Mesothelial cell of epicardium (in vitro differentiated cells): ENCODE measurements at places on chromosomes 1 and 21.

- DNase-seq: no peak
These were observed 20.6 kb downstream of the NPHP4 start for GRCh38 chr1:5971471-5972197.

GRCh38 chr1:175553280-175553679 lies 190.1 kb downstream of the TNR start:
- no peak for DNase-seq

DNA sequence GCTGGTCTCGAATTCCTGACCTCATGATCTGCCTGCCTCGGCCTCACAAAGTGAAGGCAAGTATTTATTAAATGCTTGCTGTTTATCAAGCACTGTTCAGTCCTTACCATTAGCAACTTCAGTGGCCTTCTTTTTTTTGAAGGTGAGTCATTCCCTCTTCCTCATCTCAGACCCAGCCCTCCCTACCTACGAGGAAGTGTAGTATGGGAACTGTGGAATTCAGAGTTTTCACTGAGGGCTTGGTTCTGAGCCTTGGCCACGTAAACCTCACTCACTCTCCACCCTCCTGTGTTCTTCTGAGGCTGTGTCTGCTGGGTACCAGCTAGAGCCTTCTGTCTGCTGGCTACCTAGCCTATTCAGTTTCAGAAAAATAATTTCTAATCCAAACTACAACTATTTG lies 218.3 kb upstream of the SGIP1 start:
- no peak for DNase-seq

DNA sequence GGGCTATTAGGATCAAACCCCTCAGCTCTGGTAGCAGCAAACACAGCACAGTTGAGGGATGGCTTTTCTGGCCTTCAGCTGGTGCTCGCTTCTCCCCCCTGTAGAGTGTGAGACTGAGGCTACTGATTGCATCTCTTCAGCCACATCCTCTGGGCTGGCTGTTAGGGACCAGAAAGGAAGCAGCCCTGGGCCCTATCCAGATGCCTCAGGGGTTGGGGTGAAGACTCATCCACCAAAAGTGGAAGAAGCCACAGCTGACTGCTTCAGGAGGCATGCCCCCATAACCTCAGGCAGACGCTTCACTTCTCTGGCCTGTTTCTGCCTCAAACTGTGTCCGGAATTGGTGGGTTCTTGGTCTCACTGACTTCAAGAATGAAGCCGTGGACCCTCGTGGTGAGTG lies 6.2 kb upstream of the TMEM200B start:
- no peak for DNase-seq

GRCh38 chr21:46667741-46668380 lies 32.4 kb downstream of the PRMT2 start:
- no peak for DNase-seq

GRCh38 chr1:199590708-199591107 lies 436.8 kb upstream of the NR5A2 start:
- no peak for DNase-seq

DNA sequence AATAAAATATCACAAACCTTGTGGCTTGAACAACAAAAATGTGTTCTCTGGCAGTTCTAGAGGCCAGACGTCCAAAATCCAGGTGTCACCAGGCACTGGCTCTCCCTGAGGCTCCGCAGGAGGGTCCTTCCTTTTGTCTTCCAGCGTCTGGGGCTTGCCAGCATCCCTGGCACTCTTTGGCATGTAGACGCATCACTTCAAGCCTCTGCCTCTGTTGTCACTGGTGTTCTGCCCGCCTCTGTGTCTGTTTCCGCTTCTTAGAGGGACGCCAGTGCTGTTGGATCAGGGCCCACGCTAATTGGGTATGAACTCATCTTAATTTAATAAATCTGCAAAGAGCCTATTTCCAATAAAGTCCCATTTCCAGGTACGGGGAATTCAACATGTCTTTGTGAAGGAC lies 273.7 kb upstream of the C1orf174 start:
- no peak for DNase-seq

DNA sequence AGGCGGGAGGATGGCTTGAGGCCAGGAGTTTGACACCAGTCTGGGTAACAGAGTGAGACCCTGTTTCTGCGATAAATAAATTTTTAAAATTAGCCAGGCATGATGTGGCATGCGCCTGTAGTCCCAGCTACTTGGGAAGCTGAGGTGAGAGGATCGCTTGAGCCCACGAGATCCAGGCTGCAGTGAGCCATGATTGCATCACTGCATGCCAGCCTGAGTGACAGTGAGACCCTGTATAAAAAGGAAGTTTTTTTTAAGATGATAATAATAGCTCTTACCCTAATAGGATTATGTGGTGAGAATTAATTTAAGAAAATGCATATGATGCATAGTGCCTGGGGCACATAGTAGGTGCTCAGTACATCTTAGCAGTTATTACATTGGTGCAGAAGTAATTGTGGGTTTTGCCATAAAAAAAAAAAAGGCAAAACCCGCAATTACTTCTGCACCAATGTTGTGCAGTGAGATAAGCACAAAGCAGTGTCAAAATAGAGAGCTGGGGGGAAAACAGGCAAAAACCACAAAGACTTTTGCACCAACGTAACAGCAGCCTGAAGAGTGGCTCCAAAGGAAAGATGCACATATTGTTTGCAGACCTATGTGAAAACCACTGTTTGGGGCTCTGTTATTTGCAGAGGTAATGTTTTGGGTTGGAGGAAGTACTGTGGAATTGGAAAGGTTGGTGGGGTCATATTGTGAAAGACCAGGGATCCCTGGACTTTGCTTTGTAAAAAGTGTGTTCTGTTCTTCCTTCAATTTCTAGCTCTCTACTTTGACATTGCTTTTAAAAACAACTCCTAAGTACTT lies 72.4 kb downstream of the PLXNA2 start:
- DNase-seq: no peak

DNA sequence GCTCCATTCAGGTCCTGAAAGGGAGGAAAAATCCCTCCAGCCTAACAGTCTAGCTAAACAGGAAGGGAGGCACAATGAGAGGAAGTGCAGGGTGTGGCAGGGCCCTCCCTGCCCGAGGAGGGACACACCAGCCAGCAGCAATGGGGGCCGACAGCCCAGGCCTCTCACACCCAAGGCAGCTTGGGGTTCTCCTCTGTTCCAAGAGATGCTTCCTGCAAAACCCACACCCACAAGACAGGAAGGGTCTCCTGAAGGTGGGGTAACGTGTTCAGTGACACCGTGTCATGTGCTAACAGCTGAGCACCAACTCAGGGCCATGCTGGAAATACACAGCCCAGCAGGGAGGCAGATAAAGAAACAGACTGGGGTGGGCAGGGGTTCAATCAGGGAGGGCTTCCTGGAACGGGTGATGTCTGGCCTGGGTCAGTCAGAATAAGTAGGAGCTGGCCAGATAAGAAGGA lies 10.2 kb downstream of the ECE1 start:
- DNase-seq: no peak

- DNase-seq: no peak
These were observed 88.6 kb downstream of the RIPK4 start for GRCh38 chr21:41678016-41678923.

DNA sequence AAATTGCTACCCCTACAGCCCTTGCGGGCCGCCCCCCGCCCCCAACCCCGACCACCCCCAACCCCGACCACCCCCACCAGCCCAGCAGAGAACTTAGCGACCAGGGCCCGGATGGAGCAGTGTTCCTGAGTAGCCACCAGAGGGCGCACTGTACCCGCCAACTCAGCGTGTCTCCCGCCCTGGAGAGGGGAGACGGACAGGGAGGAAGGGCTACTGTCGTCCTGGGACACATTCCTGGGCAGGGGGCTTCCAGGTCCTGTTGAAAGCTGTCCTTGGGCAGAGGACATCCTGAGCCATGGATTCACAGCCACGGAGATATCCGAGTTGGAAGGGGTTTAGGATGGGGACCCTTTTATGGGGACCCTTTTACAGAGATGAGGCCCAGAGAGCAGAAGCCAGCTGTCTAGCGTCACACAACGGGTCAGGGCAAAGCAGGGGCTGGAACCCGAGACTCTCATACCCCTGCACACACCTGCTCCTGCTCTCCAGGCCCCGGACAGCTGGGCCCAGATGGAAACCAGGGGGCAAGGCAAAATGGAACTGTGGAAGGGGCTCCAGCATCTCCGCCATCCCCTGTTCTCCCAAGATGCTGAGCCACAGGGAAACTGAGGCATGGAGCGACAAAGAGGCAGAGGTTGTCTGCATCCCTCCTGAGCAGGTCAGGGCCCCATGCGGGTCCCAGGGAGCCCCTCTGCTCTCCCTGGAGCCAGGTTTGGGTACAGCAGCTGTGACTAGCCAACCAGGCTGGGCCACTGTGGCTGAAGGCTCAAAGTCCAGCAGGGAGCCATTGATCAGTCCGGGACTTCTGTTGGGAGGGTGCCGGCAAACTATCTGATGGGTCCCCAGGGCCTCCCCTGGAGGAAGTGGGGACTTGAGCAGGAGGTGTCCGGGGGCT lies 25.0 kb upstream of the LAPTM5 start:
- peak; percentile 60 for DNase-seq

DNA sequence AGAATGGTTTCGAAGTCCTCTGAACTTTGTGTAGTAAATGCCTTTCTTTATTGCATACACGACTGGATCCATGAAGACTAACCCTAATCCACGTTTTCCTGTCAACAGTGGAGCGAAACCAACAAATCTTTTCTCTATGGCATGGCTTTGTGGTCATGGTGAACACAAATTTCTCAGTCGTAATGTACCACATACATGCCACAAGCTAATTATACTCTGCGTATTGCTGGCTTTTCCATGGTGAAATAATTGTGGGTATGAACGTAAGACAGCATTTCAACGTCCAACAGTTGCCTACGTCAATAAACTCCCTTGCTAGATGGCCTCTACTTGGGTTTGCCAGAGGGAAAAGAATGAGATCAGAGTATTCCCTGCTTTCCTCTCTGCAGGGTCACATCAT lies 27.5 kb downstream of the INTS7 start:
- DNase-seq: no peak

DNA sequence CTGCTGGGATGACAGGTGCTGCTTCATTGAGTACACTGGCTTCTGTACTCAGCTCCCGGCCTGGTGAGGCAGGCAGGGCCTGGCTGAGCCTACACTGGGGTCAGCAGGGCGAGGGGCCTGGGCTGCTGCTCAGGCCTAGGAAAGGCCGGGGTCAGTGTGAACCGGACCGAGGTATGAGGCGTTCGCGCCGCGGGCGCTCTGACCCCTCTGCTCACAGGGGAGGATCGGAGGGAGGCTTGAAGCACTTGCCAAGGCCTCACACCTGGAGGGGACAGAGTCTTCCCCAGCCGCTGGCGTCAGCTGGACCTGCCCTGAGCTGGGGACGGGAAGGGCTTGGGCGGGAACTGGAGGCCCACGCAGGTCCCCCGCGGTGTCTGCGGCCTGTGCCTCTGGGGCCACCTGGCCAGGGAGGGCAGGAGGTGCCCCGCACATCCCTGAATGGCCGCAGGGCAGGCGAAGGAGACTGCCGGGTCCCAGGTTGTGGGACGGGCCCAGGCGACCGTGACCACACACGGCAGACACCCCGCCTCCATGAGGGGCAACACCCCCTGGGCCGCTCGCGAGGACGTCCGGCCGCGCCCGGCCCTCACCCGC lies 466 bp downstream of the PEX10 start:
- no peak for DNase-seq

DNA sequence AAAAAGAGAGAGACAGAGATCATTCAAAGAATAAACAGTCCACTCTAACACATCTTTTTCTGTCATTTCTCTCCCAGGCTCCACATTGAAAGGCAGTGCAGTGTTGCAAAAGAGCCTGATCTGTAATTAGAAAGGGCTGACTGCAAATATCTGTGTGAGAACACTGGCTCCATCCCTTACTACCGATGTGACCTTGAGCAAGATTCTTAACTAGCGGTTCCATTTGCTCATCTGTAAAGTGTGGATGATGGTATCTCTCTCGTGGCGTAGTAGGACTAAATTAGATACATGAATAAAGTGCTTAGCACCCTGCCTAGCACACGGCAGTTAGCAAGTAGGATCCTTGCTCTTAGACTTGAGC lies 26.9 kb upstream of the SLC44A3 start:
- DNase-seq: no peak

GRCh38 chr1:22291494-22291893 lies 148.6 kb upstream of the WNT4 start:
- no peak for DNase-seq

DNA sequence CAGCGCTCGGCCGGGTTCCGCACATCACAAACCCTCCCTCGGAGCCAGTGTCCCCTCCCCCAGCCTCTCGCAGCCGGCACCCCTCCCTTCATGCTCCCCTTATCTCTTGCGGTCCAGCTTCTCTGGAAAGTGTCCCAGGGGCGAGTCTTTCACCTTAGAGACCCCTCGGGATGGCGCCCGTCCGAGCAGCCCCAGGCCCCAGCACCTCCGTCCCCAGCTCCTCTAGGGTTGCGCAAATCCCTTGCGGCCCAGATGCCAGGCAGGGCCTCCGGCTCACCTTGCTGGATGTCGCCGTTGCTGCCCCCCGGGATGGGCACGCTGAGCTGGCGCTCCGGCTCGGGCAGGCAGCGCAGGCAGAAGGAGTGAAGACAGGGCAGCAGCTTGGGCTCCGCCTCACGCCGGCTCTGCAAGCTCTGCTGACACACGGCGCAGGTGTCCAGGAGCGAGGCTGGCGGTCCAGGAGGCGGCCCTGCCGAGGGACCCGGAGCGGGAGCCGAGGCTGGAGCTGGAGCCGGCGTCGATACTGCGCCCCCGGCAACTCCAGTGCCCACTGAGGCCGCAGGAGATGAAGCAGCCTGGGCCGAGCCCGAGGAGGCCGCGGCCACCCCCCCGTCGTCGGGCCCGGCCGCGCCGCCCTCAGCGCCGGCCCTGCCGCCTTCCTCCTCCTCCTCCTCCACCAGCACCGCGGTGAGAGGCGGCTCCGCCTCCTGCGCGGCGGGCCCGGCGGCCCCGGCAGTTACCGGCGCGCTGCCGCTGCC lies 550 bp downstream of the TRIM33 start:
- DNase-seq: peak; percentile 65

- no peak for DNase-seq
These were observed 128.8 kb downstream of the PRDM16 start for GRCh38 chr1:3197781-3198316.

DNA sequence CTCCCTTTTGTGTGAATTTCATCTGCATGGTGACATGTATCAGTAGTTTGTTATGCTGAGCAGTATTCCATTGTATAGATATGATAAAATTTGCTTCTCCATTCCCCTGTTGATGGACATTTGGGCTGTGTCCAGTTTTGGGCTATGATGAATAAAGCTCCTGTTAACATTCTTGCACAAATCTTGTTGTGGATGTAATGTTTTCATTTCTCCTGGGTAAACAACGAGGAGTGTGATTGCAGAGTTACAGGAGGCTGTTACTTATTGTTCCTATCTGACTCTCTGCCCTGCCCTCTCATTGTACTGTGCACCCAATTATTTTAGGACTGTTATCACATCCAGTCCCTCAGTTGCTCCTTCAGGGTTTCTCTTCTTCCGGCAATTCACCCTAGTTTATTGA lies 24.2 kb downstream of the MAPKAPK2 start:
- DNase-seq: no peak

- no peak for DNase-seq
These were observed 19.0 kb downstream of the ARHGEF10L start for GRCh38 chr1:17558541-17558940.
